ENCODE measurements at places on chromosomes 4 and X.

DNA sequence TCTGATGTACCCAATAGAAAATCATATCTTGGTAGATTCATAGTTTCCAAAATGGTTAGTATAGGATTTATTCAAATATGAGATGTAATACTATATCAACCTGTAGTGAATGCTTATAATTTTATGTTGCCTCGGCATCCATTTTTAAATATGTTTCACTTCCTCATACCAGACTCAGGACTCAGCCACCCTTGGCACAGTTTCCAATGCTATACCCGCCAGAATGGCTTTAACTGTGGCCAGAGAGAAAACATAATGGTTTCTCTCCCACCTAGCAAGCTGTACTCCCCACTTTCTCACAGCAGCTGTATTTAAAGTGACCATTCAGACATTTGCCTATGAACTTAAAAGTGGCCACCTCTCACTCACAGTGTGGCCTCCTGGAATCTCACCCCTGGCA is 466.6 kb upstream of the PABPC4L start:
- no peak for DNase-seq

- DNase-seq = no peak
Measured at GRCh38 chr4:109873791-109874514, 26.0 kb downstream of the LRIT3 start.

DNA sequence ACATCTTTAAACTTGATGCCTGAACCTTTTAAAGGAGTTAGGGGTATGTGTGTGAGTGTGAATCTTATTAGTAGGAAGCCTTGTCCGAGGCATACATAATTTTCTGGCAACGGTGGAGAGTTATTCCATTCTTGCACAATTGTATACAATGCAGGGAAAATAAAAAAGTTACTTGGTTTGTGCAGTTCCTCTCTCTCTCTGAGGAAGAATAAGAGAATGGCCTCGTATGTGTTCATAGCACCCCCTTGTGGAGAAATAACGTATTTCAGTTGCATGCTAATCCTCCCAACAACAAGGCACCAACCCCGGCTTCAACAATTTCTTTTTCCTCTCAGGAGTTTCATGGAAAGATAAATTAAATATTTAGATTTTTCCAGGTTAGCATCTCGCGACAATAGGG is 33.7 kb upstream of the FGF13 start:
- DNase-seq = peak; percentile 0

GRCh38 chrX:108121291-108121690 is 29.7 kb downstream of the ATG4A start:
- DNase-seq = no peak

DNA sequence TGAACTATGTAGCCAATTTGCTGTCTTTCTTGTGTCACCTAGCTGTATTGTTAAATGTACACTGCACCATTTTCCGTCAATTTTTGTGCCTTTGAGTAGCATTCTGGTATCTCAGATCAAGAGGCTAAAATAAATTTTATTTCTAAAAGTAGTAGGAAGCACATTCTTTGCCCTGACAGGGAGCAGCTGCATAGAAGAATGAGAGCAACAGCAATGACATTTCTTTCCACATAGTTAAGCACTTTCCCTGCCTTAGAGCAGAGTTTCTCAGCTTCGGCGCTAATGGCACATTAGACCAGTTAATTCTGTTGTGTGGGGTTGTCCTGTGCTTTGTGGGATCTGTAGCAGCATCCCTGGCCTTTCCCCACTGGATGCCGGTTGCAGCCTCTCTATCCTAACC is 173.9 kb downstream of the CHIC2 start:
- no peak for DNase-seq

DNA sequence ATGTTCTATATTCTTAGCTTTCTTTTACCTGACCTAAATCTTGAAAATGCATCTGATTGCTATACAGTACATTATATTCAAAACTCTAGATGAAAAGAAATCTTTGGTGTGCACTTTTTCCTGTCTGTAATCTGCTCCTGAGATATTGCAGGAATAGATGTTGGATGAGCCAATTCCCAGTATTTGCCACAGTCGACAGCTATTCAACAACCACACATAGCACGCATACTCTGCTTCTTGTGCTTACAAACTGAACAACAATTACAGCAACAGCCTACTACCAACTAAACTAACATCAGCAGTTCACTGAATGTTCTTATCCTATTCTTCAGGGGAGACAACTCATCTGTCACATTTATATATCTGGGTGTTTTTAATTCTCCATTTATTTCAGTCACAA is 573.9 kb upstream of the GRID2 start:
- no peak for DNase-seq

DNA sequence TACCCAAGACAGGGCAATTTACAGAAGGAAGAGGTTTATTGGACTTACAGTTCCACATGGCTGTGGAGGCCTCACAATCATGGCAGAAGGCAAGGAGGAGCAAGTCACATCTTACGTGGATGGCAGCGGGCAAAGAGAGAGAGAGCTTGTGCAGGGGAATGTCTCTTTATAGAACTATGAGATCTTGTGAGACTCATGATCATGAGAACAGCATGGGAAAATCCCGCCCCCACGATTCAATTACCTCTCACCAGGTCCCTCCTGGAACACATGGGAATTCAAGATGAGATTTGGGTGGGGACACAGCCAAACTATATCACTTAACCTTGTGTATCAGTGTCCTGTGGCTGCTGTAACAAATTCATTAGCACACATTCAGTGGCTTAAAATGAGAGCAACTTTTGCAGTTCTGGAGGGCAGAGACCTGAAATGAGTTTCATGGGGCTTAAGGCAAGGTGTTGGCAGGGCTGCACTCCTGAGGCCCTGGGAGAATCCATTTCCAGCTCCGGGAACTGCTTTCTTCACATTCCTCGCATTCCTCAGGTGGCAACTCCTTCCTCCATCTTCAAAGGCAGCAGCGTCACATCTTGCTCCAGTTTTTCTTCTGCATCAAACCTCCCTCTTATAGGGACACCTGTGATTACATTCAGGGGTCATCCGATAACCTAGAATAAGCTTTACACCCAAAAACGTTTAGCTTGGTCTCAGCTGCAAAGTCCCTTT is 22.3 kb upstream of the NSG1 start:
- DNase-seq = no peak

DNA sequence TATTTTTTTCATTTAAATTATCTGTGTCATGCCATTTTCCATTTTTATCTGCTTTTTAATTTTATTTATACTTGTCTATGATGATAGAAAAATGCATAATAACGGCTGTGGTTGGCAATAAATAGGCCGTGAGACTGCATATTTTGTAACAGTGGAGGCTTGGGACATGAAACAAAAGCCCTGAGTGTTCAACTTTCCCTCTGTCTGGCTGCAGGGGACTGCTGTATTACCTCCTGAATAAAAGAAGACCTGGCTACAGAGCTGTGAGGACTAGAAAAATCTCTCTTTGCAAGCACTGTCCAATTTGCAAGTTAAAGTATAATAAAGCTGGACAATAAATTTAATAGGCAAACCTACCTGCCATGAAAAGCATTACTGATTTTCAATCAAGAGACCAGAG is 82.1 kb downstream of the MAGEB10 start:
- DNase-seq = no peak

- no peak for DNase-seq
Measured at GRCh38 chr4:107083-107443, 17.2 kb upstream of the ZNF718 start.

DNA sequence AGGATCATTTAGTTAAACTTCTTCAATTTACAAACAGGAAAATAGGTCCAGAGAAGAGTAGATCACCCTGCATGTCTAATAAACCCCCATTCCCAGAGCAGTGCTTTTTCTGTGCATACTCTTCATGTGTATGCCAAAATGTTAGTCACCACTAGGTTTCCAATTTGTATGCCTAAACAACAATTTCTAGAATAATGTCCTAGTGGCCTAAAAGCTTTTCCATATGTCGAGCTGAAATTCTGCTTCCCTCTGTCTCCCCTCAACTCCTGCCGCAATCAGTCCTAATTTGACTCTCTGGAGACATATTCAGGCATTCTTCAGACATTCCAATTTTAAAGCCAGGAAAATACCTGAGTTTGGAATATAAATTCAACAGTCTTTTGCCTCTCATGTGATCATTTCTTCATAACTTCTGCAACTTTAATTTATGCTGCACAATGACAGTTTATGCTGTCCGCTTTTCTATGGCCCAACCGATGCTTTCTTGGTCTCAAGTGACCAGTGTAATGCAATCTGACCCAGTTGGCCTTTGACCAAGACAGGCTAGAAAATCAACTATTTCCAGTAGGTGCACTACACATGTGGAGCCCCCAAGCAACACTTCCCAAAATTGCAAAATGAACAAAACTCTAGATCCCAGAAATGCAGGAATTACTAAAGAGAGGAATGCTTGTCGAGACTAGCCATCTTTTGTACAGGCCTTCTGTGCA is 122.9 kb upstream of the FMR1 start:
- DNase-seq = no peak

GRCh38 chr4:16442296-16442695 is 216.0 kb upstream of the TAPT1 start:
- no peak for DNase-seq

GRCh38 chr4:169774466-169775445 is 17.0 kb upstream of the HPF1 start:
- DNase-seq = no peak

DNA sequence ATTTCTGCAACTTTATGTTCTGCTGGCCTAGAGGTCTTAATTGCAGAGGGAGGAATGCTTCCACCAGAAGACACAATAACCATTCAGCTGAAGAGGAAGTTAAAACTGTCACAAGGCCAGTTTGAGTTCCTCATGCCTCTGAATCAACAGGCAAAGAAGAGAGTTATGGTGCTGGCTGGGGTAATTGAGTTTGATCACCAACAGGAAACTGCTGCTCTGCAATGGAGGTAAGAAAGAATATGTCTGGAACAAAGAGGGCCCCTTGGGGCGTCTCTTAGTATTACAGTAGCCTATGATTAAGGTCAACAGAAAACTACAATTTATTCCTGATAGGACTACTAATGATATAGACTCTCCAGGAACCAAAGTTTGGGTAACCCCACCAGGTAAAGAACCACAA is 744.0 kb downstream of the FSTL5 start:
- DNase-seq = no peak

DNA sequence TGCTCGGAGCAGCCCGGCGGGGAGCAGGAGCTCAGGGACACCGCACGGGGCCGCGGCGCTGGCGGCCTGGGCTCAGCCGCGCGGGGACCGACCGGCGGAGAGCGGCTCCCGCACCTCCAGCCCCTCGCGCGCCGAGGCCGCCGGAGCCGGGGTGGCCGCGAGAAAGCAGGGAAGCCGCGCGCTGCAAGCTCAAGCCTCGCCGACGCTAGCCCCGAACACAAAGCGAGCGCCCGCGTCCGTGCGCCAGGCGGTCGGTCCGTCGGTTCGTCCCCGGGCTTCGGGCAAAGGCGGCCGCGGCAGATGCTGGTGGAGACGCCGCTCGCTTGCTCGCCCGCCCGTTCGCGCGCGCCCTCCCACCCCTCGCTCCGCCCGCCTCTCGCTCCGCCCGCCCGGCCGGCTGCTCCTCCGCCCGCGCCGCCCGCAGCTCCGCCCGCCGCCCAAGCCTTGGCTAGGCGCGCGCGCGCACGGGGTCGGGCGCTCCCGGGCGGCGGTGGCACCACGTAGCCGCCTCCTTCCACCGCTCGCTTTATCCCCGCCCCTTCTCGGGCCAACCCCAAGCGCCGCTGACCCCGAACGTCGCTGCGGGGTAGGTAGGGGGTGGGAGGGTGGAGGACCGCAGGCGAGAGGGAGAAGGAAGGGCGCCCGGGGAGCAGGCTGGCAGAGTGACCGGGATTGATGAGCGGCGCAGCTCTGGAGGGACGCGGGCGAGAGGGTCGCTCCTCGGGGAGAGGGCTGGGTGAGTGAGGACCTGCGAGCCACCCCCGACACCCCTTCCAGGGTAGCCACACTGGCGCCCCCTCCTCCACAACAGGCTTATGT is at the start of gene TSPAN5:
TSPAN5 (minus strand) TSS at position 325 of the 819 bp plus-strand sequence.
- DNase-seq = peak; percentile 37

- DNase-seq = no peak
Measured at GRCh38 chrX:39630344-39630743, 467.4 kb downstream of the BCOR start.

- no peak for DNase-seq
Measured at GRCh38 chr4:100461807-100462605, 55.8 kb downstream of the EMCN start.

DNA sequence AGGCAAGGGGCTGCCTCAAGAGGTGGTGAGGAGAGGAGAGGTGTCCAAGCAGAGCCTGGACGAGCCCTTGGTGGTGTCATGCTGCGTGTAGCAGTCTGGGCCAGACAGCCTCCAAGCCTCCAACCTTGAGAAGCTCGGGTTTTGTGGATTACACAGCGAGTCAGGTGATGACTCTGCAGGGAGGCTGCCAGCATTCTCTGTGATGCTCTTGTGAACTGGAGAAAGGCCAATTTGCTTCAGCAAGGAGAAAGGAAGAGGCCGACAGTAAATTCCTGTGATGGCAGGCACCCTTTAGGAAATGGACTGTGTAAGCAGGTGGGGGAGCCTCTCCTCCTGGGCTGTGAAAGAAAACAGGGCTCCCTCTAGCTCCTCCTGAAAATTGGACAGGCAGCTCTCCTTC is 36.0 kb upstream of the CD99L2 start:
- peak; percentile 63 for DNase-seq

DNA sequence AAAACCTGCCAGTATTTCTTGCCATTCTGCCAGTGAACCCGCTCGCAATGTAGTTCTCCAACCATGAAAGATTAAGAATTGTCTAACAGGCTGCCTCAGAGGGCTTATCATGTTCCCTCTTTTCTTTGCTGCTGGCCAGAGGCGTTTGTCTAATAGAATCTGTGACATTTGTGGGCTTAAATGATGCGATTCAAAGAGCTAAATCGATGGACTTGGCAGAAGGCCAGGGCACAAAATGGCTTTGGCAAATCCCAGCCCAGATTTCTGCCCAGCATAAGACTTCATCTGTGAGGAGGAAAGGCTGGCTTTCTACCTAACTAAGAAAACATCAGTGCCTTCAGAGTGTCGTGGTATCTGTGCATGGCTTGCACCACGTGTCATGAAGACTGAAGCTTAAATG is 79.9 kb downstream of the TRPC5OS start:
- DNase-seq = no peak

GRCh38 chr4:139668036-139668435 is 2.4 kb downstream of the MGST2 start:
- DNase-seq = no peak

DNA sequence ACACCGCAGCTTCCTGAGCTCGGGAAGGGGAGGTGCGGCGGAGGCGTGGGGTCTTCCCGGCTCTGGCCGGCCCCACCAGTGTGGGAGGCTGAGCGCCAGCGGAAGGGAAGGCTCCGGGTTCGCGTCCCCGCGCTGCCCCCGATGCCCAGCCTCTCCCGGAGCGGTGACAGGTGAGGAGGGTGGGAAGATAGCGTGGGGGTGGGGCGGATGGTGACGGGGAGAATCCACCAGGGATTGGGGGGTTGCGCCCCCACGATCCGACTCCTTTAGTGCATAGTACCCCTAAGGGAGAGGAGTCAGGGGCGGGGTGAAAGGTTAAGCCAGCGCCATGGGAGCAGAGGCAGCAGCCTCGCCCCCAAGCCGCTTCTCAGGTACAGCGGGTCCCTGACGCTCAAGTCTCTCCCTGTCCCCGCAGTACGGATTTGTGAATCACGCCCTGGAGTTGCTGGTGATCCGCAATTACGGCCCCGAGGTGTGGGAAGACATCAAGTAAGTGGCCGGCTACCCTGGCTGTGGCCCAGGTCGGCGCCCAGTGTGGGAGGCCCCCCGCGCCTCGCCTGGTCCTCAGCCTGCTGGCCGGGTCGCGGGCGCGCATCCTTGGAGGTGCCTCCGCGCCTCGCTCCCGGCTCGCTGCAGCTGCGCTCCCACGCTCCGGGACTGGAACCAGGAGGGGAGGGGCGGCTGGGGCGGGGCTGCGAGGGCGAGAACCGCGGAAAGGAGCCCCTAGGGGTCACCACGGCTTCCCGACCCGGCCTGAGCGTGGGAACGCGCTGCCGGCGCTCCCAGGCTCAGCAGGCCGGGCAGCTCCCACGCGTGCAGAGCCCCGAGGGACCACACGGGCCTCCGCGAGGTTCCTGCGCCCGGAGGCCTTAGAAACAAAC is 791 bp downstream of the GUCY1B1 start:
- DNase-seq = no peak
